Activated CD4-positive, alpha-beta memory T cell treated with anti-CD3 and anti-CD28 coated beads for 36 hours (primary cell): ENCODE measurements at places on chromosomes 2 and 18. TPM values are rescaled to one million over a fixed set of nuclear protein-coding genes. Genes with fewer than 3 reads are reported as not detected.

GRCh38 chr18:59954755-59955156 lies 55.0 kb downstream of the PMAIP1 start:
- DNase-seq = no peak

DNA sequence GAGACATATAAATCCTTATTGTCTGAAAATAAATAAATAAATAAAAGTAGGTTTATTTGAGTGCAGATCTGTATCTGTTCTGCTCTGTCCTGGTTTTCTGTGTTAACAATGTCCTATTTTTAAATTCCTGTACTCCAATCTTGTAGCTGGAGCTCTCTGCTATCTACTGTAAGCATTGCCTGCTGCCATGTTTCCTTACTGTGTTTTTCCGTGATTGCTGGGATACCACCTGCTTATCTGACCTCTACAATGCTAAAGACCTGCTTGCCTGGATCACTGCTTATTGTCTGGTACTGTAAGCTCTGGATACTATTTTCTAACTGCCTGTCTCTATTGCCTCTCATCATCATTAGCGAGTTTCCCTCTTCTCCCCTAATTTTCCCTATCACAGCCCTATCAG lies 11.6 kb downstream of the PTPN4 start:
- DNase-seq = no peak

DNA sequence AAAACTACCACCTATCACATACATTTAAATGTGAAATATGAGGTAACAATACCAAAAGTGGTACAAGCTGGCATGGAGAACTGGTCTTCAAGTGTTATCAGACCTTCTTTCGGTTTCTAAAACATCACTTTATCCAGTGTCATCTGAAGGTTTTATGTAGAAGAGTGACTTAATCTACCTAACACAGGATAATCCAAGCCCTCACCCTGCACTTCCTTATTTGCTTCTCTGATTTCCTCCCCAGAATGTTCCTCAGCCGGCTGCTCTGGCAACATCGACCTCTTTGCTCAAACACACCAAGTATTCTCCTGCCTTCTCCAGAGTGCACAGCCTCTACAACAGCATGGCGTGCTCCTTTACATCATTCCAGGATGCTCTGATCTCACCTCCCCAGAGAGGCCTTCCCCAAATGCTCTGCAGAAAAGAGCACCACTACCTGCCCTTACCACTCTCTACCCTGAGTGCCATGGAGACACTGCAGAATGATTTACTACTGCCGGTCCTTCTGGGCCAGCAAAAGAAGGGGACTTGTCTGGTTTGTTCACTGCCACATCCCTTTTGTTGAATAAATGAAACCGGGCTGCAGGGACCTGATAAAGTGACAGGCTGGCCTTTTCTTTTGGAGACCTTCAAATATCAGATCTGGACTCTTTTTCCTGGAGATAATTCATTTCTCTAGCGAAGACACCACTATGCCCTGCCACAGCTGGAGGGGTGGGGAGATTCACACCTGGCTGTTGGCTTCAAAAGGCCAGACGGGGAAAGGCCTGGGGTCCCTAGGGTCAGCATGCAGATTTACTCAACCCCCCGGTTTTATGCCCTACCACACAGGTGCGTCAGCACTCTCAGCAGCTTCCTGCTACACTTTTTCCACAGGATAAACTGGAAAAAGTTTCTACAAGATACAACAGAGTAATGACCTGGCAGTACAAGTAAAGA lies 42.0 kb downstream of the TTR start:
- no peak for DNase-seq

GRCh38 chr18:49547701-49548100 lies 14.2 kb upstream of the LIPG start:
- DNase-seq = no peak

- DNase-seq = no peak
Observed at GRCh38 chr2:98128556-98129109, 41.7 kb downstream of the VWA3B start.

- no peak for DNase-seq
Observed at GRCh38 chr2:239109928-239110545, 262.2 kb downstream of the TWIST2 start.

DNA sequence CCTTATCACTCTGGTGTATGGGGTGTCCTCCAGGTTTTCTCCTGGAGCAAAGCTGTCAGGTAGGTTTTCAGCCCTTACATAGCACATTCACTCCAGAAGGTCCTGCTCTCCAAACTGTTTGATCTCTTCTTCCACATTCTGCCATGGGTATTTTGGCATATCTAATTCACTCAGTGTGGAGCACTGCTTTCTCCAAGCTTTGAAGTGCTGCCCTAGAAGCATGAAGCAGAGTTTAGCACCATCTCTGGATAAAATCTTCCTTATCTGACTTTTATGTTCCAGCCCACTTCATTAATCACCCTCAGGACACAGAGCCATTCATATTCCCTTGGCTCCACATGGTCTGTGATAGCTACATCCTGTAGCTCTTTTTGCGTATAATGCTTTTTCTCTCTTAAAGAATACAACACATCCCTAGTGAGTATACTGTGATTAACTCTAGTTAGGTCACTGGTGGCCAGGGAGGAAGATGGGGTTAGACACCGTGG lies 56.7 kb upstream of the ARHGAP28 start:
- no peak for DNase-seq

DNA sequence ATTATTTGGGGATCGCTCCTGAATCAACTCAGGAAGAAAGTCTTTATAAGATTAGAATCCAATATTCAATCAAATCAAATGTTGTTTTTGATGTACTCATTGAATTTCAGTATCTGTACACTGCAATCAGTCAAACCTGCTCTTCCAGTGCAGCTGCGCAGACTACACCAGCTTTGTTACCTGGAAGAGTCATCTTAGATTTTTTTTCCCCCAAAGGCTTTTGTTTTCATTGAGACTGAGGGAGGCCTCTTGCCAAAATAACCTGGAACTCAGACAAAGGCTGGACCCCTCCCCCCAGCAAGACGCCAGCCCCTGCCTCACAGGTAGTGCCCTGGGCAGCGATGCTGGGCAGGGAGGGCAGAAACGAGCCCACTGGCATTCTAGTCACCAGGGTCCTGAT lies 74.8 kb downstream of the ARHGEF4 start:
- no peak for DNase-seq

DNA sequence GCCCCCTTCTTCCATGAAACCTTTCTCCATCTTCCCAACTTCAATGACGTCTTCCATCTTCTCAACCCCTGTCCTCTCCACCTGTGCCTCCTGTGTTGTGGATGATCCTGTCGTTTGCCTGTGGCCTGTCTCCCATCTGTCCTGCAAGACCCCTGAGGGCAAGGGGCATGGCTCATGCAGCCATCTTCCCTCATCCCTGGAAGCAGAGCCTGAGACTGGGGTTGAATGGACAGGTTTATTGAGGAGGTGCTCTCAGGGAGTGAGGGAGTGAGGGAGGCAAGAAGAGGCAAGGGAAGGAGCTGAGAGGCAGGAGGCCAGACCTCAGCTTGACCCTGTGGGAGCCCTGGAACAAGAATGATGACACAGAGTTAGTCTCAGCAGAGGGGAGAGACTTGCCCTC lies 7.3 kb downstream of the SPATA3 start:
- DNase-seq = no peak

DNA sequence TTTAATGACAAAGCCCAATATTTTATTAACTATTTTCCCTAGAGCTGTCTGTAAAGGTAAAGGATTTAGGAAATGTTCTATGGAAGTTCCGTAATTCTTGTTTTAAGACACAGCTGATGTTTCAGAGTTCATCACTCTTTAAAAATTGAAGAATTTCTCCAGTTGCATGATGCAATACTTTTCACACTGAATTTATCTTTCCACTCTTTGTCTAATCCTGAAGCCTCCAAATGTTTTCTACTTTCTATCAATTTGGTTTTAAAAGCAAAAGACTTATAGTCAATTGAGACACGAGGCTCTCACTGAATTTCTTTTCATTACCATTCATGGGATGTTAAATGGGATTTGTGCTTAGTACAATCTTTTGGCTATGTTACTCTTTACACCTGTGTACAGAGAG lies 223.2 kb downstream of the TDRD15 start:
- DNase-seq = no peak

GRCh38 chr2:132550946-132551345 lies 119.1 kb downstream of the LYPD1 start:
- DNase-seq = no peak

DNA sequence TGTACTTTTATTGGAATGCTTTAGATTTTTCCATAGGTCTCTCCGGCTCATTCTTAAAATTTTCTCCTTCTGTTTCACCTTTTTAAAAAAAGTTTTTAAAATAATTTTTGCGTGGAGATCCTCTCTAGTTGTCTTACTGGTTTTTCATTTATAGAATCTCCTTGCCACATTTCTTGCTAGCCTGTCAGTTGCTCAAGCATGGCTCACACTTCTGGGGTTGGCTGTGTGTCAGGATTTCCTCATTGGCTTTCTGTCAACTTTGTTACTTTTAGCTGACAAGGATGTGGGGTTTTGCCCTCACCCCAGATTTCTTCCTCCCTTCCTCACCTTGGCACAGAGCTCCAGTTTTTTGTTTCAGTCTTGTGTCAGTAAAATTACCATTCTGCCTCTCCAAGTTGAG lies 124.6 kb downstream of the ZNF407 start:
- no peak for DNase-seq

DNA sequence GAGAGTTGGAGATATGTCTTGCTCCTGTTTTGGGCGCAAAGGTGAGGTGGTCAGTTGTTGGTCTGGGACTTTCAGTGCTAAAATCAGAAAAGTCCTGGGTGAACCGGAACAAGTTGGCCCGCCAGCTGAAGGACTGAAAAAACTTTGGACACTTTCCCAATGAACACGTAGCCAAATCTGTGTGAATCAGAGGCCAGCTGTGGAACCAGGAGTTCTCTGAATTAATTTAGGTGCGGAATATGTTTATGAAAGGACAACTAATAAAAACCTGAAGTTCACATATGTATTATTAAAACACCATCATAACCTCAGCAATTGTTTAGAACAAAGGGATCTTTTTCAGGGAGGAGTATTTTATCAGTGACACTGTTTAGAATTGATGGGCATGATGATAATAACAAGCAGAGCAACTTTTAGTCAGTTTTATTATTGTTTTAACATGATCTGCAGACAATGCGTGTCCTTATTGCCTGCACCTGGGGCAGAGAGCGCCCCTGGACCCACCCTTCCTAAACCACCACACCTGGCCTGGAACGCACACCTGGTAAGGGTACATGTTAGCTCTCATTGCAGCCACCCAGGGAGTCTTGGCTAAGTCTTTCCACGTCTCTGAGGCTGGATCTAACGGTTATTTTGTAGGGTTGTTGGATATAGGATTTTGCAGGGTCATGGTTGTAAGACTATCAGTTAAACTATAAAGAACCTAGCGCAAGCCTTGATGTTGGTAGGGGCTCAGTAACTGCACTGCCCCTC lies 9.9 kb upstream of the ODC1 start:
- DNase-seq = no peak

DNA sequence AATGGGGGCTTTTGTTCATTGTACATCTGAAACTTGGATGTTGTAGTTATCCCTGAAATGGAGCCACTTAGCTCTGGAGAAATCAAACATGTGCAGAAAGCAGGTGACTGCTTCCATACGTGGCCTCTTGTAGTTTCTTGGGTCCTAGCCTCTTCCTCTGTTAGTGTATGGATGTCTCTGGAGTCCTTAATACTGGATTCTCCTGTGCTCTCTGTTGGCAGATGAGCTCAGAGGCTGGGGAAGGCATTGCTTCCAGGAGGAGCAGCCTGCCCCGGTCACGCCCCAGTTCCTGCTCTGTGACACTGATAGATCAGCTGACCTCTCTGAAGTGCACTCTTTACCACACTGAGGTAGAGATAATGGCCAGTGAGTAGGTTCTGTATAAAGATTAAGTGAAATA lies 176.2 kb downstream of the LDLRAD4 start:
- DNase-seq = no peak

GRCh38 chr18:77157312-77157711 lies 24.7 kb upstream of the MBP start:
- DNase-seq = no peak

GRCh38 chr2:218180467-218181114 lies 13.8 kb upstream of the CXCR1 start:
- no peak for DNase-seq

Gene ANKRD53
- total RNA-seq = not detected

Gene SH3RF3
- 0.34 TPM for total RNA-seq

Gene LIMS4
- total RNA-seq = 3.1 TPM

Gene SLC9A2
- not detected for total RNA-seq

Gene OBSL1
- total RNA-seq = 0.94 TPM

Gene HOXD3
- not detected for total RNA-seq

Gene ABHD1
- 0.29 TPM for total RNA-seq

Gene ALLC
- not detected for total RNA-seq
